ENCODE measurements at places on chromosomes 3 and 15.

GRCh38 chr15:64092864-64093626 lies 593 bp downstream of the CIAO2A start:
- H3K36me3 ChIP-seq, result peaks cover 20% of the 10 kb centered on the region
- peak overlapping the region; percentile 88 for H3K4me3 ChIP-seq
- peaks cover 67% of the 10 kb centered on the region for H3K4me1 ChIP-seq
- peak; percentile 76 for DNase-seq

DNA sequence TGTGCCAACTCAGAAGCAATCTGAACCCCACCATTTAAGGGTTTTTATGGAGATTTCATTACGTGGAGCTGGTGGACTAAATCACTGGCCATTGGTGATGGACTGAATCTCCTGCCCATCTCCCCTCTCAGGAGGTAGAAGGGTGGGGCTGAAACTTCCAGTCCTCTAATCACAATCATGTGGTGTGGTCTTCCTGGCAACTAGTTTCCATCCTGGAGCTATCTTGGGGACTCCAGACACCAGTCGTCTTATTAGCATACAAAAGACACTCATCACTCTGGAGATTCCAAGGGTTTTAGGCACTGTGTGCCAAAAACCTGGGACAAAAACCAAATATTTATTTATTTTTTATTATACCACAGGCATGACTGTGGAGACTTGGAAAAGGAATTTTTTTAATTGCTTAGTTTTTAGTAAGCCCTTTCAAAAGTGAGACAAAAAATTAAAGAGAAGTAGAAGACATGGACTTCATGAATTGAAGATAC lies 203.6 kb downstream of the WNT5A start:
- H3K4me3 ChIP-seq, result no peak overlapping the region
- H3K27me3 ChIP-seq, result no peaks in the 10 kb centered on the region
- no peaks in the 10 kb centered on the region for H3K4me1 ChIP-seq
- DNase-seq, result no peak
- H3K27ac ChIP-seq, result no peak overlapping the region

DNA sequence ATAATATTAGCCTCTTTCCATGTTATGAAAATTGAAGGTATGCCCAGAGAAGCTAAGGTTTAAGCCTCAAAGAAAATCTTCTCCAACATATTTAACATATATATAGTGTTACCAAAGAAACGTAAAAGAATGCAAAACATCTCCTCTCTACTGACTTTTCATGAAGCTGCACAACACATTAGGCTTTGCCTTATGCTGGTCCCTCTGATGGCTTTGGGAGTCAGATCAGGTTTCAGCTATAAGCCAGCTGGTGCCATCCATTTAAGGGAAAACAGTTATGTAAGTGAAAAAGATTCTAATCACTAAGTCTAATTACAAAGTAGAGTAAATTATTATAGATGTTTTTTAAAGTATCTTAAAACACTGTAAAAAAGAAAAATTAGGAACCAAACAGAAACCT lies 410.5 kb downstream of the LSAMP start:
- H3K36me3 ChIP-seq, result no peaks in the 10 kb centered on the region
- H3K27me3 ChIP-seq, result no peaks in the 10 kb centered on the region
- H3K27ac ChIP-seq, result no peak overlapping the region
- no peak overlapping the region for H3K4me3 ChIP-seq

- H3K4me1 ChIP-seq, result no peaks in the 10 kb centered on the region
- H3K36me3 ChIP-seq, result no peaks in the 10 kb centered on the region
- no peak overlapping the region for H3K4me3 ChIP-seq
- no peaks in the 10 kb centered on the region for H3K27me3 ChIP-seq
- DNase-seq, result no peak
Measured at GRCh38 chr3:139953131-139953910, 18.3 kb downstream of the CLSTN2 start.

GRCh38 chr3:183460081-183461055 lies 31.9 kb upstream of the MCF2L2 start:
- H3K4me3 ChIP-seq, result no peak overlapping the region
- H3K27ac ChIP-seq, result no peak overlapping the region
- H3K4me1 ChIP-seq, result no peaks in the 10 kb centered on the region
- peaks cover 2% of the 10 kb centered on the region for H3K36me3 ChIP-seq

DNA sequence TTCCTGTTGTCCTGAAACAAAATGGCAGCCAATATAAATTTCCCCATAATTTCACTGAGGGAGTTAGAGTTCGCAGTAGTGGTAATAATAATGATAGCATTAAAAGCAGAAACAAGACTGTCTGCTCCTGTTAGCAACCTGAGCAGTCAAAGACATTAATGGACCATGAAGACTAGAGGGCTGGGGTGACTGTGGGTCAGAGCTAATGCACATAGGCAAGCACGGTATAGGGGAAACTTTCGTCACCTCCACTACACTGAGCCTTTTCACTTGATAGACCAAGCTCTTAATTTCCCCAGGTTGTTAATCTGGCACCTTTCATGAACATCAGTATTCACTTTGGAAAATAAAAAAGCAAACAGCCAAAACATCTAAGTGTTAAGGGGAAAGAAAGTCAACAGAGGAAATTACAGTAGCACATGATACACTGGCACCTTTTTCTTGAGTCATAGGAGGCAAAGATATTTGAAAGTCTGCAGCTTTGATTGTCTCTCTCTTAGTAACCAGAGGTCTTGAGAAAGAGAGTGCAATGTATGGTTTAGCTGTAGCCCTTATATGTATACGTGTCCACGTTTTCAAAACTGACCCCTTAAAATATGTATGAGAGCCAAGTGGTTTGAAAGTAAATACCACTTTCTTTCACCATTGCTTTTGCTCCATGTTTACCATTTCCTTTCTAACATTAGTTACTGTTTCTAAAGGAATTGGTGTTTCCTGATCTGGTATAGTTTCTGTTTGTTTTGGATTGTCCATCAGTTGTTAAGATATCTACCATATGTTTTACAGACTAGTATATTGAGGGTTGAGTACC lies 104.8 kb downstream of the FILIP1L start:
- H3K4me3 ChIP-seq, result no peak overlapping the region
- H3K4me1 ChIP-seq, result peaks cover 21% of the 10 kb centered on the region

DNA sequence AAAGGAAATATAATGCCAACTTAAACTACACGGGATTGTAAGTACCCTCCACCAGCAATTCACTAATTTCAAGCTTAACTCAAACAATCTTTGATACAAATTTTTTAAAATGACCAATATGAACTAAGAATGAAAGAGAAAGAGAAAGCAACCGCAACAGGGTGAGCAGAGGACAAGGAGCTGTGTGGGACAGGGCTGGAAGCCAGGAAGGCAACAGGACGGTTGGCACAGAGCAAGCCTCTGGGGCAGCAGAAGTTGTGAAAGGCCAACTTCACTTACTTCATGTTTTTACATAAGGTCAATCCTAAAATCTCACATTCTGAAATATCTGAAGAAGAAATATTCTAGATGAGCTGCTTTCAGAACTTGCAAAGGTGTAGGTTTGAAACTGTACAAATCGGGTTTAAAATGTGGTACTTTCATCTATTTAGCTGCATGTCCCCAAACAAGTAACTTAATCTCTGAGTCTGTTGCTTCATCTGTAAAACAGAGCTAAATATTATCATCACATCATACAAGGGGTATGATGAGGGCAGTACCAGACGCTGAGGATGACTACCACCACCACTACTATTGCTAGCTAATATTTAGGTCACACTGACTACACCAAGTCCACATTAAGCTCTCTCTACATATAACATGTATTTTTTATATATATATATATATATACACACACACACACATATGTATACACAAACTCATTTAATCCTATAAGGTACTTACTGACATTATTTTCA lies 101.7 kb downstream of the IGSF11 start:
- H3K4me3 ChIP-seq, result no peak overlapping the region
- no peak for DNase-seq
- H3K4me1 ChIP-seq, result no peaks in the 10 kb centered on the region
- H3K27ac ChIP-seq, result no peak overlapping the region
- H3K27me3 ChIP-seq, result no peaks in the 10 kb centered on the region

- peak; percentile 67 for DNase-seq
- H3K4me3 ChIP-seq, result no peak overlapping the region
- H3K27ac ChIP-seq, result no peak overlapping the region
- H3K36me3 ChIP-seq, result no peaks in the 10 kb centered on the region
- no peaks in the 10 kb centered on the region for H3K27me3 ChIP-seq
- H3K4me1 ChIP-seq, result peaks cover 28% of the 10 kb centered on the region
Measured at GRCh38 chr15:45331972-45332371, 46.4 kb downstream of the GATM start.

All from stomach (tissue), 19 donors.